GM23248 (cell line): ENCODE measurements at places on chromosomes 2 and 18. TPM values are rescaled to one million over a fixed set of nuclear protein-coding genes. Genes with fewer than 3 reads are reported as not detected.

MC5R gene
- not detected in 2 replicates for total RNA-seq

- DNase-seq = peak; percentile 56
Observed at GRCh38 chr18:79361766-79362522, 33.8 kb upstream of the NFATC1 start.

- no peak for DNase-seq
Observed at GRCh38 chr2:47345590-47345924, 57.4 kb upstream of the MSH2 start.

DNA sequence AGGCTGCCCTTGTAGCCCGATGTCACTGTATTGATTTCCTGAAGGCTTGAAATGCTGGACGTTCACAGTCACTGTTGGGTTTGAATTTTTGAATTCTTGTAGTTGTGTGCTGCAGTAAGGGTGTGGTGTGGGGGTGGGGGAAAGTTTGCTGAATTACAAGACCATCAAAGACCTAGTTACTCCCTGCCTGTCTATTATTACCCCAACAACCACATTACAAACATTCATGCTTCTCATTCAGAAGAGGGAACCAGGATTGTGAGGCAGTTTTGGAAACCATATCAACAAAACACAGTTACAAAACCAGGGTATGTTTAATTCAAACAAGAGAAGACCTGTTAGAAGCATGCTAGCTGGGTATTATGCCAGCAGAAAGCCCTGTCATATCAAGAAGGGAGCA, 85.8 kb downstream of the CLHC1 start:
- no peak for DNase-seq

- no peak for DNase-seq
Observed at GRCh38 chr2:135475128-135475527, 55.9 kb downstream of the ZRANB3 start.

GRCh38 chr2:113276761-113277425, 1.8 kb downstream of the PAX8 start:
- DNase-seq = no peak
